ENCODE measurements at places on chromosomes 3 and 15.
A peak's percentile ranks its signal among the peaks of the same experiment; 100 is the strongest.

GRCh38 chr3:160265088-160265487 is 39.9 kb downstream of the C3orf80 start:
- DNase-seq: no peak

- no peak for DNase-seq
These were observed 49.3 kb downstream of the PEAK1 start for GRCh38 chr15:77370580-77370979.

DNA sequence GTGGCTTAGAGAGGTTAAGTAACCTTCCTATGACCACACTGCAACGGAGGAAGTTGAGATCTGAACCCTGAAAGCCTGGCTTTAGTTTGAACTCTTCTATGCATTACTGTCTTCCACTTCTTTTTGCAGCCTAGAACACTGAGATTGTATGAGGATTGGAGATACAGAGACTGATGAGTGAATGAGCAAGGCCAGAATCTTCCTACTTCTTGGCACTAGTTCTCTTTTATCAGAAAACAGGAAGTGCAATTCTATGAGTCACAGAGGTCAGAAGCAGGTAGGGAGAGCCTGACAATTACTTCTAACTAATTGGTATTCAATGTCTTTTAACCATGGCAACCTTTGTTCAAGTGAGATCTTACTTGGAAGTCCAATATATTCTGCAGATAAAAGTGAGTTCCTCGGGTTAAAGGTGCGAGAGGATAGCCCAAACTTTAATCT is 219.0 kb downstream of the SHQ1 start:
- DNase-seq: no peak

GRCh38 chr3:40846451-40846850 is 321.7 kb downstream of the ZNF621 start:
- no peak for DNase-seq

DNA sequence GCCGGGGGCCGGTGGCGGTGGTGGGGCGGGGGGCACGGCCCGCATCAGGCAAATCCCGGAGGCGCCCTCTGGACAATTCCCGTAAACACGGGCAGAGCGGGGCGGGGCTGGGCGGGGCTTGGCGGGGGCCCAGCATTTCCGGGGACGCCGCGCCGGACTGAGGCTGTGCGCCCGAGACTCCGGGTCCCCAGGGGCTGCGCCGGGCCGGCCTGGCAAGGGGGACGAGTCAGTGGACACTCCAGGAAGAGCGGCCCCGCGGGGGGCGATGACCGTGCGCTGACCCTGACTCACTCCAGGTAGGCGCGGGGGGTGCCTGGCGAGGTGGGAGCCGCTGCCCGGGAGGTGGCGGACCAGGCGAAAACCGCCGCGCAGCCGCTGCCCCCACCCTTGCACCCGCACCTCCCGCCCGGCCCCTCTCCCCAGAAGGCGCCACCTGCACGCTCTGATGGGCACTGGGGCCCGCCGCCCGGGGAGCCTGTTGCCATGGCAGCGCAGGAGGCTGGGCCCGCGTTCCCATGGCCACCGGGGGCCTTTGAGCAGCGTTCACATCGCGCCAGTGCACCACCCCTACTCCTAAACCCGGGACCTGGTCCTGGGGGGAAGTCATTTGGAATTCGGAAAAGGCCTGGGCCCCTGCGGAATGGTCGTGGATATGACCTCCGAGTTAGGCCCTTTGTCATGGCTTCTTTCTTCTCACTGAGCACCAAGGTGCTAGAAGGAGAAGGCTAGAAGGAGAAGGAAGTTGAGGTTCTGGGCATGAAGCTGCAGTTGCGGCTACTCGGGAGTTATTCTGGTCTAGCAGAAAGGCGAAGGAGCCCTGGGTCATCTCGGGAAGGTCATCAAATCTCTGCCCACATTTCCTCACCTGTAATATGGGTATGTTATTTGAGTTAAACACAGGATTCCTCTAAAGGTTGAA is 16.1 kb upstream of the SEMA4B start:
- peak; percentile 70 for DNase-seq

- no peak for DNase-seq
These were observed 164.3 kb upstream of the IL12A start for GRCh38 chr3:159824333-159824732.

- no peak for DNase-seq
These were observed 136.4 kb upstream of the GOLGA6L4 start for GRCh38 chr15:84099181-84099580.

DNA sequence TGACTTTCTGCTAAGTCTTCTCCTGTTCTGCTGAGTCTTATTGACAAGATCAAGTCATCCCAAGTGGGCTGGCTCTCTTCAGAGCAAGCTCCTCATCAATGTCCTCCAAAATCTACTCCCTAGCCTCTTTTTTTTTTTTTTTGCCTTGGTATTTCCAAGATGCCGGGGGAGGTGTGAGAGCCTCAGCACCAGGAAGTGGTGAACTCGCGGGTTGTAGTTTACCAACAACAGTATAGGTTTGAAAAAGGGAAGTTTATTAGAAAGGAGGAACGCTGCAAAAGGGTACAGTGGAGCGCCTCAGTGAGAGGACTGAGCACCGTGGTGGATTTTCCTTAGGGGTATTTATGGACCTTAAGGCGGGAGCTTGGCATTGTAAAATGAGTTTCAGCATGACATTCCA is 94.3 kb upstream of the SGO1 start:
- DNase-seq: no peak

DNA sequence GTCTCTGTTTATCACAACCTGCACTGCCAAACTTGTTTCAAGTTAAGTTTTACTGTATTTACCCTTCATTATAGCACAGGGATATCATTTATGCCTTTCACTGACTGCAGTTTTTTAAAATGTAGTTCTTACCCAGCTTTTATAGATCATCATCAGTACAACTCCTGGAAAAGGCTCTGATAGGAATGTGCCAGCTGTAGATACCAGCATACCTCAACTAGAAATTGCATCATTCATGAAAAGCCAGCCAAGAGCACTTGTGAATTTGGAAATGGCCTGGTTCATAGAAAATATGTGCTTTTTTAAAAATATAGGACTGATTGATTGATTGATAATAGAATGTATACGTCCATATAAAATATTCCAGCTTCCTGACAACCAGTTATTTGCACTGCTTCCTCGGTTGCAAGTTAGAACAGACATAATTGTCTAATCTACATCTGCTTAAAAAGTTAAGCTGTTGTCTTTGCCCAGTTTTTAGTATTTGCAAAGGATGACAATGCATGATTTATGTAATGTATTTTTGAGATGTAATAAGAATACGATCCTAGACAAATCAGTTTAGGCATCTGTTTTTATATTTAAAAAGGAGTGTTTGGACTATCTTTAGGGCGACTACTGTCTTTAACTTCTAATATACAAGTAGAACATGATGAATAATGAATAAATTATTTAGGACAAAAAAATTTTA is 58.5 kb downstream of the DCUN1D1 start:
- no peak for DNase-seq

GRCh38 chr3:9013782-9014563 is 50.7 kb upstream of the RAD18 start:
- no peak for DNase-seq

DNA sequence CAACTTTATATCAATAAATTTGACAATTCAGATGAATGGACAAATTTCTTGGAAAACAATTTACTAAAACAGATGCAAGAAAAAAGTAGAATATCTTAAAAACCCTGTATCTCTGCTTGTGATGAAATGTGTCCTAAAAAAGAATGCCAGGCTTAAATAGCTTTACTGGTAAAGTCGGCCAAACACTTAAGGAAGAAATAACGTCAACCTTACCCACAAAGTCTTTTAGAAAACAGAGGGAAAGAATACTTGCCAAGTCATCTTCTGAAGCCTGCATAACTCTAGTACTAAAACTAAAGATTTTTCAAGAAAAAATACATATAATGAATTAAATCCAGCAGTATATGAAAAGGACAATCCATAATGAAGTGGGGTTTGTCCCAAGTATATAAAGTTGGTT is 111.1 kb downstream of the RASA2 start:
- DNase-seq: no peak

DNA sequence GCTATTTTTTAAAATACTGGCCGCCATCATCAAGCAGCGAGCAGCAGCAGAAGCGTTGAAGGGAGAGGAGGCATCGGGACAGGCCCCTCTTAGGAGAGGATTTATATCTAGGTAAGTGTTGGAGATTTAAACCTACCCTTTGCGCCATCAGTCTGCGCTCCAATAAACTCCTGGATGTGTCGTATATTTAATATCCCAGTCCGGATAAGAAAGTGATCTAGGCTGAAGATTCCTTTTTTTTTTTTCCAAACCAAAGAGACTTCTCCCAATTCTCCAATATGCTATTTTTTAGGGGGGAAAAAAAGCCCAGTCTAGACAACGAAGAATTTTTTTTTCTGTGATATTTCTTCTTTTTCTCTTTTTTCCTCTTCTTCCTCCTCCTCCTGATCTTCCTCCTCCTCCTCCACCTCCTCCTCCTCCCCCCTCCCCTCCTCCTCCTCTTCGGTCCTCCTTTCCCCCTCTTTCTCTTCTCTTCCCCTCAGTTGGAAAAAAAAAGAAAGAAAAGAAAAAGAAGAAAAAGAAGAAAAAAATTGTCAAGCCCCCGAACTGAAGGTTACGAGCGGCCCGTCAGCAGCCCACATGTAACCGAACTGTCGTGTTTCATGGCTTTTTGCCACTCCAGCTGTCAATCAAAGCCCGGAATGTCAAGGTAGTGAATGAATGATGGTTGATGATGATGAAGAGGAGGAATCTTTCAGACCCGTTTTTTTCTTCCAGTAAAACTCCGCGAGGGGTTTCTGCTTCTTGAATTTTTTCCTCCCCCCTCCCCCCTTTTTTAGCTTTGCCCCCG is 835 bp downstream of the MEIS2 start:
- DNase-seq: no peak

- DNase-seq: no peak
These were observed 120.0 kb downstream of the FNDC3B start for GRCh38 chr3:172159376-172159775.

GRCh38 chr3:35773417-35773816 is 134.1 kb downstream of the ARPP21 start:
- no peak for DNase-seq

DNA sequence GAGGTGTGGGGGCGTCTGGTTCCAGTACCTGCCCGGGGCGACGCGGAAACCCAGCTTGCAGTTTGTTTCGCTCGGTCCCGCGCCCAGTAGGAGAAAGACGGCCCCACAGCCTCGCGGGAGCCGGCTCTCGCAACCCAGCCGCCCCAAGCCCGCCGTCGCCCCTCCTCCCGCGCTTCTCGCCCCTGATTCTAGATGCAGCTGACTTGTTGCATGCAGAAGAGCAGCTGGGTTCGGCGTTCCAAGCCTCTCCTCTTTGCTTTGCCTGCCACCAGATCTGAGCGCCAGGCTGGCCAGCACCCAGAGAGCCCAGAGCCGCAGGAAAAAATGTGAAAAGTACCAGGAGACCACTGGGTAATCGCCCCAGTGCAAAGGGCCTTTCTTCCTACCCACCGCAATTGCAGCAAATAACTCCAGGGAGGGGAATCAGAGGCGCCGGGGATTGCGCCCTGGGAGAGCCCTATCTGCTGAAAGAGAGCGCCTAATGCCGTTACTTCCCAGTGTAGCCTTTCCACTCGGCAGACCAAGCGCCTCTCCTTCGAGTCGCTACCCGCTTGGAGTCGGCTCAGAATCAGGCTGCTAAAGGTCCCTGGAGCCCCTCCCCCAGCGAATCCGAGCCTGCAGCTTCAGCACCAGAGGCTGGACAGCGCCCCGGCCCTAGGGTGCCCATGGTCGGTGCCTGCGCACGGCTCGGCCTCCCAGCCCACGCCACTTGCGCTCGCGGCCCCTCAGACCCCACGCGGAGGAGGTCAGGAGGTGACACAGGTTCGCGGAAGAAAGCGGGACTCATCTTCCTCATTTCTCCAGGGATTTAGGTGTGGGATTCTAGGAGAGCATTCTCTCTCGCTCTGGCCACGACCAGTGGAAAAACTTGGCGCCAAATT is 15.7 kb upstream of the AEN start:
- peak; percentile 66 for DNase-seq

GRCh38 chr15:22936577-22937472 is 43.3 kb downstream of the CYFIP1 start:
- DNase-seq: no peak

DNA sequence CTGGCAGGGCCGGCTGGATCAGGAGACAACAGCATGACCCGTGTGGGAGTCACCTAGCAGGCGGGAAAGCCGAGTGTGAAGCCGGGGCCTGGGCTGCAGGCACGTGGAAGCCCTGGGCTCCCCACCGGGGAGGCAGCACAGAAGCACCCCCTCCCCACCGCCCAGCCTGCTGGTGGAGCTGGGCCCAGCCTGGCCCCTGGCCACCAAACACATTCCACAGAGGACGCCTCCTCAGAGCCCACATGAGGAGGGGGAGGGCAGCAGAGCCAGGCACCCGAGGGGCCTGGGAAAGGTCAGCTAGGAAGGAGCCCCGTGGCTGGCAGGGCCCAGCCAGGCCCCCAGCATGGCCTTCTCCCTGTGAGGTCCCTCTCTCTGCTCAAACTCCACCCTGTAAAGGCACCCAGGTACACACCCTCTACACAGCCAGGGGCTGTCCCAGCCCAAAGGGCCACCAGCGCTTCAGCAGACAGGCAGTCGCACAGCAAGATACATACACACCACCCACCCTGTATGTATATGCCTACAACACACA is 4.5 kb downstream of the PLXNB1 start:
- DNase-seq: no peak

- no peak for DNase-seq
These were observed 38.5 kb upstream of the DNAJC13 start for GRCh38 chr3:132378846-132379245.

DNA sequence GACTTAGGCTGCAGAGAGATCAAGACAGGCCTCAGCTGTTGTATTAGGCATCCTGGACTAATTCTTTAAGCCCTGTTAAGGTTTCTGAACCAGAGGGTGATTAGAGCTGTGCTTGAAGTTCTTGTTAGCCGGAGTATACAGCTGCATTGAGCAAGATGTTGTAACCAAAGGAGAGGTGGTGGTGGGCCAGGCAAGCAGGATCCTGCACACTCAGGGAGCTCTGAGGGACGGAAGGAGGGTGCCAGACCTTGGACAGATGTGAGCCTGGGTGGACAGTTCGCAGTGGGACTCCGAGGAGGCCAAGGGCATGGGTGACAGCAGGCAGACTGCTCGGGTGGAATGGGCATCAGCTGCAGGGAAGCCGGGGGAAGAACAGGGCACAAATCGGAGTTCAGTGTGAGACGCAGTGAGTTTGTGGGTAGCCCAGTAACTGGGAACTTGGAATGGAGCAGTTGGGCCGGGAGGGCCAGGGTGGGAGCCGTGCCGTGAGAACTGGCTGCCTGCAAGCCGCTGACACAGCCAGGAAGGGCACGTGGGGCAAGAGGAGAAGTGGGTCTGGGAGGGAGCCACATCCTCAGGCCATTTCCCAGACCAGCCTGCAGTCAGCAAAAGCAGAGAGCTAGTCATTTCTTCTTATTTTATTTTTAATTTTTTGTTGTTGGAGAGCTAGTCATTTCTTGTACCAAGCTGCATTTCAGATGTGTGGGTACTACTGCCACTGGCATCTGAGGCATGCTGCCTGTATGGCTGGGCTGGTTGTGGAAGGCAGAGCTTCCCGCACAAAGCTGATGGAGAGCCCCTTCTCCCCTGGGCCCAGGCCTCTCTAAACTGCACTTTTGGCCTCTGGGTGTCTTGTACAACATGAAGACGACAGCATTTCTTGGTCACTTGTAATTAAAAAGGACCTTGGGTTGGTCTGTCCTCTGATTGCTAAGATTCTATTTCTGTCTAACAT is 61.0 kb downstream of the PGPEP1L start:
- no peak for DNase-seq
